Stimulated activated CD4-positive, alpha-beta T cell treated with anti-CD3 and anti-CD28 coated beads, Interleukin-1b, Interleukin-23, amount 100 ng/mL, for 24 hours (primary cell): ENCODE measurements at places on chromosomes 2 and 18.

DNA sequence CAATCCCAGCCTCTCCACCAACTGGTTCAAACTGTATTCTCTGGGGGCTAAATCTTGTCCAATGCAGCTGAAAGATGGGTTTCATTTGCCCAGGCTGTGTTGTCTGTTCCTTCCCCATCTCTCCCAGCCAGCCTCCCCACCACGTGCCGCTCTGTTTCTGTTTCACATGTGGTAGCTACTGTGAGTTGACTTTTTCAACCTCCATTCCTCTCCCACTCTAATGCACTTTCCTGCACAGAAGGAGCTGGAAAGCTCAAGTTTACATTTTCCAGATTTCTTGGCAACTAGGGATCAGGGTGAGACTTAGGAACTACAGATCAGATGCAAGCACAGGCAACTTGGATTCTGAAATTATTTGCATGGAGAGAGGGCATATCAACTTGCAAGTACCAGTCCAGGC lies 19.0 kb upstream of the NPAS2 start:
- DNase-seq = no peak

DNA sequence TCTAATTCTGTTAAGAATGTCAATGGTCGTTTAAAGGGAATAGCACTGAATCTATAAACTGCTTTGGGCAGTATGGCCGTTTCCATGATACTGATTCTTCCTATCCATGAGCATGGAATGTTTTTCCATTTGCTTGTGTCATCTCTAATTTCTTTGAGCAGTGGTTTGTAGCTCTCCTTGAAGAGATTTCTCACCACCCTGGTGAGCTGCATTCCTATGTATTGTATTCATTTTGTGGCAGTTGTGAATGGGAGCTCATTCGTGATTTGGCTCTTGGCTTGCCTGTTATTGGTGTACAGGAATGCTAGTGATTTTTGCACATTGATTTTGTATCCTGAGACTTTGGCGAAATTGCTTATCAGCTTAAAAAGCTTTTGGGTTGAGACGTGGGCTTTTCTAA lies 38.3 kb upstream of the WDR75 start:
- DNase-seq = no peak

GRCh38 chr2:39334529-39334928 lies 90.8 kb upstream of the CDKL4 start:
- no peak for DNase-seq

DNA sequence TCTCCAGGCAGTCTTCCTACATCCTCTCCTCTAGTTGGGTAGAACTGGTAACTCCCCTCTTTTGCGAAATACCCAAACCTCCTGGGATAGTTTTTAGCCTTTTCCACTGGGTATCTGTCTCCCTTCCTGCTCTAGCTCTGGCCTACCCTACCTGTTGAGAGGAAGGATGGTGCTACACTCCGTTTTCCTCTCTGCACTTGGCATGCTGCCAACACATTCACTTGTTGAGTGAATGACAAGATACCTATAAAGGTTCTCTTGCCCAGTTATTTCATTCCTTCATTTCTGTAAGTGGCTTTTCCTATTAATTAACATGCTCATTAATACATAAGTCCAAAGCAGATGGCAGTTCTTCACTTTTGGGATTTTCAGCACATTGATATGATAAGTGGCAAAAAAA lies 293.8 kb downstream of the CNTNAP5 start:
- DNase-seq = no peak

DNA sequence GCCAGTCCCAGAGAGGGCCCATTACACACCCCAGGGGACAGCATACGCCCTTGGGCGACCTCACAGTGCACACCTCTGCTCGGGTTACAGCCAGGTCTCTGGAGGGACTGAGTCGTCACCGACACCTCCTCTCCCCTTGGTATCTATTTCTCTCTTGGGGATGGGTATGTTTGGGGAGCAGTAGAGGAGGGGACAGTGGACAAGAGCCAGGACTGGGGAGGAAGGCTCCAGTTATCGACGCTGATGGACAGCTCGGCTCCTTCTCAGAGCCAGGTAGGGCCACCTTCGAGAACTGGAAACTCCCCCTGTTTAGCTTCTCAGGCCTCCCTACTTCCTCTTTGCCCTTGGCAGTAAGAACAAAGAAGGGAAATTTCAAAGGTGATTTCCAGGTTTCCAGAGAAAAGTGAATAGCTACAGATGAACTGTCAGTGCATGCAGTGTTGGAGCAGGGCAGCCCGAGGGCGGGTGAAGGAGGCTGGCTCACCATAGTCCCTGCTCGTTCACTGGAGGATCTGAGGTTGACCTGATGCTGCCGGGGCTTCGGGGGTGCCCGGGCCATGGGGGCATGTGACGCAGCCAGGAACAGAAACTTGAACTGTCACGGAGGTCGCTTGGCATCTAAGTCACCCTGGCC lies 4.4 kb upstream of the SEMA4C start:
- DNase-seq = no peak

DNA sequence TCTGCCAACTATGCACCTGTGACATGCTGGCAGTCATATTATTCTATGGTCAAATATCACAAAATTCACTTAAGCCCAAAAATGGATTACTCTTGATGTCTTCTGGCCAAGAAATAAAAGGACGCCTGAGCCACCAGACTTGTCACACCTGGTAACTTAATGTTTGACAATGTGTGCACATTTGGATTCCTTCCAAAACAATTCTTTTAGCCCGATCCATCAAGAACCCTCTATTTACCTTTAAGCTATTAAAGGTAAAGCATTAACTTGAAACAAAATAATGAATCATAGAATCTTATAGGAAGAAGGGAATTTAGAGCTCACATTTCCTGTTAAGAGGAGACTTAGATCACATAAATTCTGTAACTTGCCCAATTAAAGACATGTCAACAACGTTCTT lies 46.5 kb upstream of the NFU1 start:
- no peak for DNase-seq

DNA sequence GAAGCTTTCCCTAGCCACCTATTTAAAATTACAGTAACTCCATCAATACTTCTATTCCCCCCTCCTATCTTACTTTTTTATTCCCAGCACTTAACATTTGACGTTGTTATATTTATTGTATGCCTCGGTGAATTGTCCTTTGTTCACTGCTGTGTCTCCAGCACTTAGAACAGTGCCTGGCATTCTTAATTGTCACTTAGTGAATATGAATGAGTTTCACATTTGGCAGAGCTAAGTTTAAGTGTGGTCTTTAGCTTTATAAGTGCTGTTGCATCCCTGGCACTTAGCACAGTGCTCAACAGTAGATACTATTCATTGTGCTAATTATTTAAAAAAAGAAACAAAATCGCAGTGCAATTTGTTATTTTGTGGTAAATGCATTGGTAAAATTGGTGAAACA lies 1.7 kb downstream of the RMP24 start:
- DNase-seq = no peak

DNA sequence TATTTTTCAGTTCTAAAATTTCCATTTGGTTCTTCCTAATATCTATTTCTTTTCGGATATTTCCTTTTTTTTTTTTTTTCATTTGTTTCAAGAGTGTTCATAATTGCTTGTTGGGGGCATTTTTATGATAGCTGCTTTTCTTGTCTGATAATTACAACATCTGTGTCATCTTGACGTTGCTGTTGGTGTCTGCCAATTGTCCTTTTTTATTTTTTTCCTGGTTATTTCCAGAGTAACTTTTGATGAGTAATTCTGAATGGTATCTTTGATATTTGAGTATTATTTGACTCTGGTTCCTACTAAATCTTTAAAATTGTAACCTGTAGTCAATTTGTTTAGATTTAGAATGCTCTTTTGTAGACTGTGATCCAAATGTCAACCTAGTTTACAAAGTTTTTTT lies 51.3 kb upstream of the CHRNA1 start:
- DNase-seq = no peak

- no peak for DNase-seq
Measured at GRCh38 chr18:78080081-78080480, 830.4 kb downstream of the GALR1 start.

DNA sequence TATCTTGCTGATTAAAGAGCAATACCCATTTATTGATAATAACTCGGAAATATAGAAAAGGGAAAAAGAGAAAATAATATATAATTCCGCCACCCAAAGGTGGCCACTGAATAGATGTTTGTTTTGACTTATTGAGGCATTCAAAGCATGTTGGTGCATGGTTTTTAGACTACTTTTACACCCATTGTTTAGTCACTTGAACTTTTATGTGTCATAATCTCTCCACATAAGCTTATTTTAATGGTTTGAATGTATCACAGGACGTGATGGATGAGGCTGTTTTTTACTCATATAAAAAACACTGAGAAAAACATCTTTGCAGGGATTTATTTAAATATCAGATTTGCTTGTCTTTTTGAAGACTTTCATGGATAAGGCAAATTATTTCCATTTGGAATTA lies 120.4 kb downstream of the ACKR3 start:
- DNase-seq = no peak

DNA sequence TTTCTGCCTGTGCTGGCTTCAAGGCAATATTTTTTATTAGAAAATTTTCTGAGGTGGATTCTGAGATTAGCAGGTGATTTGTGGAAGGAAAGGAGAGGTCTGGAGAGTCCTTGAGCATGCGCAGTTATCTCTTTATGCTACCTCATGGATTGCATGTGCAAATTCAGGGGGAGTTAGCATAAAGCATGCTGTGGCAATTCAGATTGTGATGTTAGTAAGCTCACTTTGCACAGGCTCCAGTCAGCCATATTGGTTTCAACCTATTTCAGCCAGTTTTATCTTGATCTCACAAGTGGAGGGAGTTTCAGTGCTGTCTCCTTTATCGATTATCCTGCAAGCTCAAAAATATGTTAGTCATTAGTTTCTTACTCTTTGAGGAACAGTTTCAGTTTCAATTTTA lies 2012.3 kb upstream of the PIK3C3 start:
- no peak for DNase-seq

DNA sequence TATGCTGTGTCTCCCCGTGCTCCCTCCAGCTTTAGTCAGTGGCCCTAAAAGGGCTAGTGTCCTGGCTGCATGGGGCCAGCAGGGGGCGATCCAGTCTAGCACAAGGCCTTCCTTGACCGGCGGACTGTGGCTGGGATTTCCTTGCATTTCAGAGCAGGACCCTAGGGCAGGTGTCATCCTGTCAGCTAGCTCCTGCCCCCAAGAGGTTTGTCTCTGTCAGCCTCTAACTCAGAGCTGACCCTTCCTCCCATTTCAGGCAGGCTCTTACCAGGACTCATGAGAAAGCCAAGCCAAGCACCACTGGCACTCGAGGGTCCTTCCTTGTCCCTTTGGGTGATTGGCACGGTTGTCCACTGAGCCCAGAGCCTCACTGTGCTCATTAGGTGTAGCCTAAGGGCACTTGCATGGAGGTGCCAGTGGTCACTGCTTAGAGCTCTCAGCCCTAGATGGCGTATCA lies 140.3 kb downstream of the RPIA start:
- DNase-seq = no peak

- DNase-seq = no peak
Measured at GRCh38 chr2:83104202-83104601, 1354.9 kb downstream of the SUCLG1 start.

DNA sequence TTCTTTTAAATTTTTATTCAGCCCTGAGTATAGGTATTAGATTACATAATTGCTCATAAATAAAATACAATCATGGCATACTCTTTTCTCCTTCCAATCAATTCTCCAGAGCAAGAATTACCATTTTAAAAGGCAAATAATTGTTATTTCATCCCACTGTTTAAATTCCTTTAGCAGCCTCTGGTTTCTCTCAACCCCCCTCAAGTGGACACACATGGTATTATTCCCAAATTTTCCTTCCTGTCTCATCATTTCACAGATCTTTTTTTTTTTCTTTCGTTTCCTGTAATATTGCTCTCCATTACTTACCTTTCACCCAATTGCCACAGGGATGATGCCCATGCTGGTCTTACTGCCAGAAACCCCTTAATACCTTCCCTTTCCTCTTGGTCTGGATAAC lies 385.2 kb downstream of the RIT2 start:
- no peak for DNase-seq

DNA sequence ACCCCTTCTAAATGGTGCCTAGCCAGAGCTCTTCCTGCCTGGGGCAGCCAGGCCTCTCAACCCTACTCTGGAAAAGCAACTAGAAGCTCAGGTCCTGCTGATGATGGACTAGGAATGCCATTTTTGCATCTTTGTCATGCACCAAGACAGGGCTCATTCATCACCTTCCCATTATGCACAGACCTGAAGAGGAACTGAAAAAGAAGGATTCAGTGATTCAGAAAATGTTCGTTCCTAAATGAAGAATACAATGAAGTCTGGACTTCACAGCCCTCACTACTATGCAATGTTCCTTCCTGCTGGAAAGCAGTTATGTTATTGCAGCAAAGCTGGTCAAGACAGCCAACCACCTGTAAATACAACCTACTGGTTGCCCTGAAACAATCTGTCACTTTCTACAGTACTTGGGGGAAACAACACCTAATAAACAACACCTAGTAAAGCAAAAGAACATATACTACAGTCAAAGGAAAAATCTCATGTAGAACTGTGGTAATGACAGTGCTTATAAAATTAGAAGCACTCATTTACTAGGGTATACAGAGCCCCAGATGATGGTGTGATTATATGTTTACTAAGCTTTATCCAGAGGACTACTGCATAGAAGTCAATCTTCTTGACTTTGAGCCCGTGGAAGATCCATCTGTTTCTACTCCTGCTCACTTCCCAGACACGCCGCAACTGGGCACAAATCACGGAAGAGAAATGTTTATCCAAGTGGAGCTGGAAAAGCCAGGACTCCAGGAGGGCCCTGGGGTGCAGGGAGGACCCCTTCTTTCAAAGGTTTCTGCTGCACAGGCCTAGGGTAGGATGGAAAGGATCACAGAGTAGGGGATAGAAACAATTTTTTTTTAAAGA lies 103.1 kb upstream of the THOC1 start:
- DNase-seq = no peak

GRCh38 chr2:109062859-109063700 lies 65.9 kb upstream of the SH3RF3 start:
- DNase-seq = no peak

- DNase-seq = no peak
Measured at GRCh38 chr2:80074321-80075070, 230.1 kb downstream of the LRRTM1 start.

GRCh38 chr2:61770746-61771145 lies 83.1 kb downstream of the FAM161A start:
- DNase-seq = no peak

DNA sequence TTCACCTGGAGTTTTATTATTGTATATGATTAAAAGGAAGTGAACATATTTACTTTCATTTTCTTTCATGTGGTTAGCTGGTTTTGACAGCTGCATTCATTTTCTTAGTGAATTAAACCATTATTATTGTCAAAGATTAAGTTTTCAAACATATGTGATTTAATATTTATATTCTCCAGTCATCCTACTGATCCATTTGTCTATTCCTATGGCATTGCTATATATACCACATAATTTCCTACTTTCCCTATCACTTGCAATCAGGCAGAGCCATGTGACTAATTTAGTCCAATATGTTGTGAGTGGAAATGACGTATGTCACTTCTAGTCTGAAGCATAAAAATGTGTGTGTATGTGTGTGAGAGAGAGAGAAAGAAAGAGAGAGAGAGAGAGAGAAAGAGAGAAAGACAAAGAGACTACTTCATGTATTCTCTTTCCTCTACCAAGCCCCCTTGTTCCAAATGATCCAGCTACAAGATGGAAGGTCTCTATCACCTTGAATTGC lies 12.0 kb upstream of the TACR1 start:
- no peak for DNase-seq

- no peak for DNase-seq
Measured at GRCh38 chr2:182240862-182241371, 185.9 kb downstream of the PDE1A start.
